ENCODE measurements at places on chromosomes 7 and 10.

GRCh38 chr7:75979759-75980429, 14.5 kb downstream of the TMEM120A start:
- DNase-seq, result no peak

DNA sequence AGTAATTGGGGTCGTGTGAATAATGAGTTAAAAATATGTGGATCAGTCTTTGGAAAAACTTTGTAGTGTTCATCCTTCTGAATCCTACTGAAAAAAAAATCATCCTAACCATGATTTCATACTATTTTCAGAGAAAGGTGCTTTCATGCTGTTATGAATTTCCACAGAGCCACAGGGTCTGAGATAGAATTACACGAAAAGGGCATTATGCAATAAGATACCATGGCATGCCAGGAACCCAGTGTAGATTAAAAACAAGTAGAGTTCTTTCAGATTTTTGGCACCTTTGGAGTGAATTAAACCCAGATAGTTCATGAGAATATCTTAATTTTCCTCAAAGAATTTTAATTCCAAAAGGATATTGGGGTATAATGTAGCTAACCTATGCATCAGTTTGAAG, 47.5 kb upstream of the AGMO start:
- no peak for DNase-seq

- no peak for DNase-seq
These were observed 249.7 kb downstream of the NRG3 start for GRCh38 chr10:82124713-82125112.

DNA sequence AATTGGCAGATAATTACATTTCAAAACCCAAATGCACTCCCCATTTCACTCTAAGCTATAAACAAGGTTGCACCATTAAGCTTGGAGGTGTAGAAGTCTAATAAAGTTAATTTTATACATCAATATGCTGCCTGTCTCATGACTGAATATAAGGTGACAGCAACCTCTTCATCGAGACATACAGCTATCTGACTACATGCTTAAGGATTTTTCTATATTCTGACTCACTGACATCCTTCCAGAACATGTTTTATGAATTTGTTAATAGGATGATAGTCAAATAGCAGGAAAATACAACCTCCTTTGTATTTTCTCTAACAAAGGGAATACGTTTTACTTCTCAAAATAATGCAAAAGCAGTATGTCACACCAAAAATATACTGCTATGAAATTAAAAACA, 76.6 kb downstream of the NRBF2 start:
- no peak for DNase-seq

GRCh38 chr10:84184517-84184916, 9.8 kb upstream of the CDHR1 start:
- DNase-seq, result no peak

DNA sequence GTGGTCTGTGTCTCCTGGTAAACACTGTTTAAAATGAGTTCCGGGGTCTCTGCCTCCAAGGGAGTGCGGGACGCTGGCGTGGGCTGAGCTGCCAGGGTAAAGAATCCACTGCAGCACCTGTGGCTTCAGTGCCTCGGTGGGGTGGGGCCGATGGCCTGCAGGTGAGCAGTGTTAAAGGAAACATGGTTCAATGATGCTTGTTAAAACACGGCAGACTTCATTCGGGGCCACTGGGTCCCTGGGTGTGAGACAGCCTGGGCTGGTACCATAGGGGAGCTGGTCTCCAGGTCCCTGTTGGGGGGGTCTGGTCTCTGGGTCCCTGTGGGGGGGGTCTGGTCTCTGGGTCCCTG, 24.9 kb upstream of the KNDC1 start:
- DNase-seq, result no peak

- DNase-seq, result no peak
These were observed 186.2 kb downstream of the DNAJB6 start for GRCh38 chr7:157522954-157523353.

- no peak for DNase-seq
These were observed 82.5 kb upstream of the PRR15 start for GRCh38 chr7:29480934-29481651.

- DNase-seq, result no peak
These were observed 162.5 kb downstream of the GPR37 start for GRCh38 chr7:124603066-124603465.

DNA sequence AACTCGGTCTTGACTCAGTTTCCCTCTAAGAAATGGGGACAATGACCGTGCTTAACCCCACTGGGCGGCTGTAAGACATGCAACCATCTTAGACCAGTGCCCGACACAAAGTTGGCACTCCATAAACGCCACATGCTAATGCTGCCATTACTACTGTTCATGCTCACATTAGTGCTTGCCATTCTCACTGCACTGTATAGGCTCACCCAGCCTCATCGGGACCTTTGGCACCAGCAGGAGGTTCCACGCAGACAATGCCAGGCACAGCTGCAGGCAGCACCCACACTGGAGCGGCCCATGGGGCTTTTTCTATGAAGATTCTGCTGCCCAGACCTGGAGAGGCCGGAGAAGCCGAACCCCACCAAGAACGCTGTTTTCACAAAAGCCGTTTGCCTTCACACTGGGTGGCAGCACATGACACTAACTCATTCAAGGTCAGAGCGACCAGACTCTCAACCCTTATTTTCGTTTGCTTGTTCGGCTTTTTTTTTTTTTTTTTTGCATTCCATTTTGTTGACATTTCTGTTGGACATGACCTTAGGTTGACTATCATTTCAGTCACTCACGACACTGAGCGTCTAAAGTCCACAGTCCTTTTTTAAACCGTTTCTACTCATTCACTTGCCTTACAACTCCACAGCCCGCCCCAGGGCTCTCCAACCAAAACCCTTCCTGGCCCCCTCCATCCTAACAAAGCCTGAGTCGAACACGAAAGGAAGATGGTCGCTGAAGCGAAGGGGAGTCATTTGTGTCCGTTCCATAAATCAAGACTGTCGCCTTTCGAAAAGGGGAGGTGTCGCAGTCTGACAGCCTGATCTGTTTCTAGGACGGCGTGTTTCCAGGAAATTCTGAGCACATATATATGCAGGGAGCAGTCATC, 124.4 kb upstream of the RNF32 start:
- DNase-seq, result no peak

DNA sequence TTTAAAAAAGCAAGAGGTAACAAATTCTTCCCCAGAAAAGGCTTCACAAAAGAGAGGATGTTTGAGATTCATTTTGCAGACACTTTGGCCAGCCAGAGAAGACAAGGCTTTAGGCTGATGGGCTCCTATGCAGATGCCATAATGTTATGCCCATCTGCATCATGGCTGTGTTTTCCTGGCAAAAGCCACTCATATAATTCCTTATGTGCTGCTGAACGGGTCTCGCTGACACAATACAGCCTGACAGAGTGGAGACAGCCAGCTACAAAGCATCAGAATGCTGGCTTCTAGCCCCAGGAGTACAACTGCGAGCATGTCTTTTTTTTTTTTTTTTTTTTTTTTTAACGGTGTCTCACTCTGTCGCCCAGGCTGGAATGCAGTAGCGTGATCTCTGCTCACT, 1157.4 kb upstream of the AUTS2 start:
- DNase-seq, result peak; percentile 86

DNA sequence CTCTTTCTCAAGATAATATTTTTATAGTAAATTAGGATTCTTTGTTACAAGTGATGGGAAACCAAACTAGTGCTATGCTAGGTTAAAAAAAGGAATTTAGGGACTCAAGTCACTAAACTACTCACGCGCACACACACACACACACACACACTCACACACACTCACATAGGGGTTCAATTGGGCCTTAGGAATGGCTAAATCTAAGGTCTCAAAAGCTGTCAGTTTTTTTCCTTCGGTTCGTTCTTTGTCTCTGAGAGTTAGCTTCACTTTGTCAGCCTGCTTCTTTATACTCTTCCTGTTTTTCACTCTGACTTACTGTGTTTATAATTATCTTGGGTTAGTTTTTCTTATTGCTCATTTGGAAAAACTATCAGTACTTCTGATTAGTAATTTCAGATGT, 138.9 kb downstream of the ADK start:
- DNase-seq, result no peak

DNA sequence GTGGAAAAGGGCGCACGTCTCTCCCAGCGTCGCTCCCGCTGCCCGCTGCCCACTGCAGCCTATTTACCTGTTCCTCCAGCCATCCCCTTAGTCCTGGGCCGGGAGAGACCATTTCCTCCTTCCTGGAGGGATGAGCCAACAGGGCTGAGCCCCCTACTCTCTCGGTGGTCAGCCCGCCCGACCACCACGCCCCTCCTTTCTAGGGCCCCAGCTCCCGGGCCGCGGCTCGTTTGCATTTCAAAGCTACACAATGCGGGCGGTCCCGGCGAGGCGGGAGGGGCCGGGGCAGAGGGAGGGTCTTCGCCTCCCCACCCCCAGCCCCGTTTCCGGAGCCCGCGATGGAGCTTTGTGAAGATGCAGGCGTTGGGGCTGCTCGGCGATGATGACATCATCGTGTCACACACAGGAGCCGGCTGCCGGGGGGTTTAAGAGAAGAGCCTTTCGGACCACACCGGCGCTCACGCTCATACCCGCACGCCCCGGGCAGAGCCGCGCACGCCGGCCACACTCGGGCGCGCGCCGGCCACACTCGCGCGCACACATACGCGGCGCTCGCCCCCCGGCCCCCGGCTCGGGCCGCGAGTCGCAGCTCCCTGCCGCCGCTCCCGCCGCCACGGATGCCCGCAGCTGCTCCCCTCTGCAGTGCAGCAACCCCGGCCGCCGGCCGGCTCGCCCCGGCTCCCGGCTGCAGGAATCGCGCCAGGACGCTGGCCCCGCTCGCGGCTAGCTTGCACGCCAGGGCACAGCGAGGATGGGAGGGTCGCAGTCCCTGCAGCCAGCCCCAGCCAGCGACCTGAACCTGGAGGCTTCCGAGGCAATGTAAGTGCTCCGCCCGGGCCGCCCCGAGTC, 107.7 kb upstream of the BTBD16 start:
- DNase-seq, result no peak

GRCh38 chr10:13462551-13462950, 66.3 kb downstream of the BEND7 start:
- DNase-seq, result no peak

GRCh38 chr10:103463499-103463898, 4.8 kb upstream of the CALHM1 start:
- DNase-seq, result no peak

DNA sequence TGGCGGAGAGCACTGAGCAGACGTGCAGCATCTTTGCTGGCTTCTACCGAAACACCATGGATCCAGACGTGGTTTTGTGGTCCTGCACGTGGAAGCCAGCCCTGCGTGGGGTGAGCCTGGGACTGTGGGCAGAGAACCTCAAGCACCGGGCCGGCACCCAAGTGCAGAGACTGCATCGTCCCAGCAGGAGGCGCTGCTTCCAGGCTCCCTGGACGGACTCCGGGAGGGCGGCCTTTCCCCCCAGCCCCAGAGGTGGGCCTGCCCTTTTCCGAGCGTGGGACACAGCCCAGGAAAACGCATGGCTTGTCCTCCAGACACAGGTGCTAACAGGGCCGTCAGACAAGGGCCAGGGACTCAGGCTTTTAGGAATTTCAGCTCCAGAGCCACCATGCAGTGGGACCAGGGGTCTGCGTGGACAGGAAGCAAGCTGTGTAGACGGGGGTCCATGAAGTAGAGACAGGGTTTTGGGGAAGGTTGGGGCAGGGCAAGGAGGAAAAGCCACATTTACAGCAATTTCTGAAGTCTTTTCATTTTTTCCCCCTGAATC, 303.9 kb downstream of the WDR37 start:
- no peak for DNase-seq

DNA sequence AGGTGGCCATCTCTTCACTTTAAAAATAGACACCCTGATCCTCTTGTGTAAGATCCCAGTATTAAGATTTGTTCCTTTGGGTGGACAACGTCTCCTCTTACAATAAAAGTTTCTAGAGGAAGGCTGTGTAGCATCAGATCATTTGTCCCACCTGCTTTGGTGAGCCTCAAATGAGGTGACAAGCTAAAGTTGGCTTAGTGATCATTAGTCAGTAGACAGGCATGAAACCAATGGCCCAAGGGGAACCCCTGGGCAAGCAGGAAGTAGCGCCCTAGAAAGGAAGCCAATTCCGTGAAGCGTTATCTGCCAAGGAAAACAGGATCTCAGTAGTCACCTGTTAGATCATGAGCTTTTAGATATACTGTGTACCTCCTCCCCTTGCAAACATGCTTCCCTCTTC, 66.8 kb downstream of the PCGF5 start:
- no peak for DNase-seq

DNA sequence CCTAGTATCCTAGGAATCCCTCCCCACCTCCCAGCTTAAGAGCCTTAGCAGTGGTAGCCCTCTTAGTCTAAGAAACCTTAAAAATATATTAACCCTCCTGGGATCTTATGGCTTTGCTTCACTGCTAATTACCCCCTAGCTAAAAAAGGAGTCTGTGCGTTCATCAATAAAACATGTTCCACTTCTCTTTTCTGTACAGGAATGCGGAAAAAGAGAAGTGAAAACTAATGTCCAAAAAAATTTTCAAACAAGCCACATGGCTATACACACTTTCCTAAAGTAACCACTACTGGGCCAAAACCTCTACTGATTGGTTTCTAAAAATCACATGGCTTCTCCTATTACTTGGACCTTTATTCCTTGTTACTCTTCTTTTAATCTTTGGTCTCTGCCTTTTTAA, 667.1 kb upstream of the LRRTM3 start:
- no peak for DNase-seq

DNA sequence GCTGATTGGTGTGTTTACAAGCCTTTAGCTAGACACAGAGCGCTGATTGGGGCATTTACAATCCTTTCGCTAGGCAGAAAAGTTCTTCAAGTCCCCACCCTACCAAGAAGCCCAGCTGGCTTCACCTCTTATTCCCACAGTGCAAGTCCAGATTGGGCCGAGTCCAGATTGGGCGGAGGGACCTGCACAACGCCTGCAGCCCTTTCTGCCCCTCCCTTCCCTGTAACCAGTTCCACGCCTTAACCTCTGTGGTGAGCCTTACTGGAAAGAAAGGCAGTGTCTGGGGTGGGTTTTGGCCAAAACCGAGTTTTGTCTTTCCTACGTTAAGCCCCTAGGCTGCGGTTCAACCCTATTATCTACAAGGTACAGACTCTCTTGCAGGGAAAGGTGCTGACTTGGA, 268.7 kb downstream of the ZEB1 start:
- DNase-seq, result no peak

- peak; percentile 5 for DNase-seq
These were observed 44.3 kb downstream of the MACC1 start for GRCh38 chr7:20172736-20173334.

DNA sequence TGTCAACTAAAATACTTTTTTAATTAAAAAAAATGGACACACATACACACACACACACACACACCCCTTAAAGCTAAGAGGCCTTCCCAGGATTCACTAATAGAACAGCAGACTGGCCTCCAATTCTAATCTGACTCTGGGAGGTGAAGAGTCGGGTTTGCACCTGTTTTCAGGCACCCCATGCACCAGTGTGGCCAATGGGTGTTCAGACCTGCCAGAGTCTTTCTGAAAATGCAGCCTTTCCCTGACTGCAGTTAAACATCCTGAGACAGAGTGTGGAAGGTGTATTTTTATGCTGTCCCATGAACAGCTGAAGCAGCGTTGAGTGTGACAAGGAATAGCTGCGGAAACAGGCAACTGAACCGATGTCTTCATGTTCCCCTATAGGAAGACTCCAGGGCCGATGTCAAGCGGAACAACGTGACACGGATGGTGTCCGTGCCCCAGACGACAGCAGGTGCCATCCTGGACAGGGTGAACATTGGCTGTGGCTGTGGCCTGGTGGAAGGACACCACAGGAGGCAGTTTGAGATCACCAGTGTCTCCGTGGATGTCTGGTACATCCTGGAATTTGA, 74.6 kb upstream of the LYZL2 start:
- no peak for DNase-seq

All from NCI-H1694 treated with DMSO at 0.1 percent for 48 hours (cell line).